ENCODE measurements at places on chromosomes 5 and 9.
A peak's percentile ranks its signal among the peaks of the same experiment; 100 is the strongest.

DNA sequence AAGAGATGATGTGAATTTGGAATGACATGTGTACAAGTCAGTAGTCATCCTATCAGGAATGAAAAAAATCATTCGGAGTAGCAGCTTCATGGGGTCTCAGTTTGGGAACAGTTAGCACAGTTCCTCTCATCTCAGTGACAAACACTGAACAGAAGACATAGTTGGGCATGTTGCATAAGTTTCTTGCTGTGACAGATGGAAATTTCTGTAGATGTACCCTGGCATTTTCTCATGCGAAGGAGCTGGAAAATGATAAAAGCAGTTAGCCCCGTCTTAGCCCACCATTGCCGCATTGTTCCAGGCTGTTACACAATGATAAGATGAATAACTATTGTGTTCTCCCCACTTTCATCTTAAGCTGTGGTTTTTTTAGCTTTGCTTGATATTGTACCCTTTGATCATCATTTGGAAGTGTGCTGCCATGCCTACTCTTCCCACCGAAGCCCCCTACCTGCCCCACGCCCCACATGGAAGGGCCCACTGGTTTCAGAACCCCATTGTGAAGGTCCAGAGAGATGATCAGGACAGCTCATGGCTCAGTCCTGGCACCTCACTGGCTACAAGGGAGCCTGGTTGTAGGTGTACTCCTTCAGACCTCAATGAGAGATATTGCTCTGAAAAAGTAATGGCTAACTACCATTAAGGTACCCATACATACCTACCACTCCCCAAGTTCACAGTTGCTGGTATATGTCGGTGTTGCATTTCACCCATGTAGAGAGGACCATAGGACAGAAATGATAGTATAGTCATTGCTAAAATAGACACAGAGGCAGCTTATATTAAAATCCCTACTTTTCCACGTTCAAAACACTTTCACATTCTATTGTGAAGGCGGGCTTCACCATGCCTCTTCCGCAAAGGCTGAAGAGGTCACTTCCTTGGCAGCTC, 38.8 kb downstream of the SFXN1 start:
- DNase-seq, result no peak

GRCh38 chr5:29587832-29588231, 1605.7 kb upstream of the CDH6 start:
- DNase-seq, result no peak

DNA sequence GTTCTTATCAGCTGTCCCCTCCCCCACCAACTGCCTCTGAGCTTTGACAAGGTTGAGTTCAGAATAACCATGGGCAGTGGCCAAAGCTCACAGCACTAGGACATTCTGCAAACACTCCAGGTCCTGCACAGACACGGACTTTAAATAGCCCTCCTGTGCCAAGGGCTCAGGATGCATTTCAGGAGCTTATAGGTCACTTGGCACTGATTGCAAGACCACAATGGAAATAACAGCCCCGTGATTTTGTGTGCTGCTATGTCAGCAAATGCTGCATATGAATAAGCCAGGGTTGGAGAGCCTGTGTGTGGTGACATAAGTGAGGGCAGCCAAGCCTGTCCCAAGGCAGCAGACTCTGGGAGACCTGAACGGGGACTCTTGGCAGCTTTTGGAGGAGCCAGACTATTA, 150.7 kb downstream of the DMRT2 start:
- DNase-seq, result no peak

GRCh38 chr9:37446401-37446800, 18.8 kb downstream of the ZBTB5 start:
- no peak for DNase-seq

DNA sequence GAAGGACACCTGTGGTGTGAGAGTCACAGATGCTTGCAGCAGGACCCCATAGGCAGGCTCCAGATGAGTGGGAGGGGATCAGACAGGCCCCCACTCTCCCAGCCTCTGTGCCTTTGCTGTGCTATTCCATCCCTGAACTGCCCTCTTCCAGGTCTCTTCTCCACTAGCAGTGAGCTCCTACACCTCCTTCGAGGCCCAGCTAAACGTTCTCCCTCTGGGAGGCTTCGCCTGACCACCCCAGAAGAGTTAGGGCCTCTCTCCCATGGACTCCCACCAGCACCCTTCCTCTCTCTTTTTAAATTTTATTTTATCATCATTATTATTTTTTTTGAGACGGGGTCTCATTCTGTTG, 35.9 kb upstream of the STRBP start:
- DNase-seq, result no peak

DNA sequence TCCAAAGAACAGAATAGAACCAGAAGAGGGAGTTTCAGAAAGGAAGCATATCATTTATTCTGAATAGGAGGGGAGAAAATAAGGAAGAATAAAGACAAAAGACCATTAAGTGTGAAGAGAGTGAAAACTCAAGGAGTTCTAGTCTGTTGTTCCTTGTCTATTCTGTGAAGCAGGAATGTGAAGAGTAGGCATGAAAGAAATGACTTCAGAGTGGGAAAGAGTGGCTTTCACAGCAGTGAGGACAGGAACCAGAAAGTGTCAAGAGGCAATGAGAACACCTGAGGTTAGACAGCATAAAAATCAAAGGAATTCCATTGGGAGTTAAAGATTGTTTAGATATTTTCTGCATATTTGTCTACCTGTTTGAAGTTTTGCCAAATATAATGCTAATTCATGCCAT, 768.8 kb upstream of the GRAMD2B start:
- DNase-seq, result no peak

- DNase-seq, result no peak
Measured at GRCh38 chr9:100167176-100167575, 68.1 kb downstream of the INVS start.

DNA sequence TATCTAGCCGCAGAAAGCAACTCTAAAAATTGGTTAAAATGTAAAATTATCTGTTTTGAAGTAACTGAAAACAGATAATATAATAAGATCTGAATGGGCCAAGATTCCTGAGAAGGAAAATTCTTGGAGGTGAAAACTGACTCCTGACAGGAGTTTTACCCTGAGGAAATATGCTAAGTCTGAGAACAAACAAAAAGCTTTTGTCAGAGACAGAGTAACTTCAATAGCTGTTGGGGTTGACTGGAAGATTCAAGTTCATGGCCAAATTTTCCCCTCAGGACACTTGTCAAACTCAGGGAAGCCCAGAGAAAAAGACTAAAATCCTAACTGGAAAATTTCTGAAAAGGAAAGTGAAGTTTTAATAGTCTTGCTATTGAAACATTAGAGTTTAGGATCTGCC, 5.7 kb downstream of the PCDHB4 start:
- DNase-seq, result no peak

DNA sequence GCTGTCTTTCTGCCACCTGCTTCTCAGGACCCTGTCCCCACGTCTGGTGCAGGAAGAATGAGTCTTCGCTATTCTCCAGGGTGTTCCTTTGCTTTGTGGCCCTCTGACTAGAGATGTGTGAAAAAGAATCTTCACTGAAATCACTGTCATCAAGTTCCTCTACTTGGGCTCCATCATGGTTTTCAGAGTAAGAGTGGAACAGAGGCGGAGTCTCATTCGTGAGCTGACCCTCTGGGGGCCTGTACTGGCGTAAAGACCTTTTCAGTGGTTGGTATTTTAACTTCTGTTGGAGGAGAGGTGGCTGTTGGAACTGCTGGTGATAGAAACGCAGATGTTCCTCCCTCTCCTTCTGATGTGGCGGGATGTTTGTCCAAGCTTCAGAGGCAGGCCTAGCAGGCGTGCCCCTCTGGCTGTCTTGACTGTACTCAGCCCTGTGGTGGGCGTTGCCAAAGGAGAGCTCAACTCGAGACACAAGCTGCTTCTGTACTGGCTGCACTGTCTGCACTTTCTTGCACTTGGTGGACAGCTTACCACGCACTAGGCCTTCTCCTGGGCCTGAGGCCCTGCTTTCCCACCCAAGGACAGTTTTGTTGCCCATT, 72.0 kb downstream of the KIF24 start:
- peak; percentile 9 for DNase-seq

GRCh38 chr5:128636361-128636760, 98.3 kb upstream of the FBN2 start:
- no peak for DNase-seq

DNA sequence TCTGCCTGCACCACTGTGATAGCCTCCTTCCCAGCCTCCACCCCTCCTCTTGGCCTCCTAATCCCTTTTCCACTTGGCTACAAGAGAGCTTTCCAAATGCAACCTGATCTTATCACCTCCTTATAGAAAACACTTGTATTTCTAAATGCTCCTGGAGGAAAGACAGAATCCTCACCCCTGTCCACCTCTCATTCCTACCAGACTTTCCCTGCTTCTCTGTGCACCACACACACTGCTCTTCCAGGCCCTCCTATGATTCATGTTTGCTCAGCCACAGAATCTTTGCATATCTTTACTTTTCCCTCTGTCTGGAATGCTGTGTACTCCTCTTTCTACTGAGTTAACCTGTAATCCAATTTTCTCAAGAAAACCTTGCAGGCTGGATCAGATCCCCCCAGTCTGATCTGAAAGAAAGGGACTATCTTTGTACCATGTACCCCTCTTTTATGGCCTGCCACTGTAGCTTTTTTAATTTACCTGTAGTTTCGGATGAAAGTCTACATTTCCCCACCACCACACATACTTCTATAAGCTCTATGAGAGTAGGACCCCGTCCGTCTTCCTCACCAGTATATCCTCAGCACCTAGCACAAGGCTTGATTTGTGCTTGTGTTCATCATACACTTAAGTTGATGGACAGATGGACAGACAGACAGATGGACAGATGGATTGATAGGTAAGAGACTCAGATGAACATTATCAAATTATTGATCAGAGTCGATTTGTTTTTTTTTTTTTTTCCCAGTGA, 95.3 kb downstream of the GALNT10 start:
- DNase-seq, result no peak
